Activated naive CD8-positive, alpha-beta T cell treated with anti-CD3 and anti-CD28 coated beads, Interleukin-2, amount 10 ng/mL, durations not matched to agents 7 days and 5 days (primary cell): ENCODE measurements at places on chromosomes 16 and 17. TPM values are rescaled to one million over a fixed set of nuclear protein-coding genes. Genes with fewer than 3 reads are reported as not detected.

SEPTIN12 gene
- not detected for total RNA-seq

KRT27 gene
- not detected for total RNA-seq

NUDT7 gene
- 4.5 TPM for total RNA-seq

CMTM2 gene
- 0.45 TPM for total RNA-seq

- H3K27me3 ChIP-seq: peaks cover 14% of the 10 kb centered on the region
- H3K36me3 ChIP-seq: no peaks in the 10 kb centered on the region
- no peak overlapping the region for H3K27ac ChIP-seq
- no peaks in the 10 kb centered on the region for H3K4me1 ChIP-seq
- DNase-seq: no peak
- no peak overlapping the region for H3K4me3 ChIP-seq
These were observed 122.4 kb upstream of the WSCD1 start for GRCh38 chr17:5947701-5948180.

GRCh38 chr17:29569245-29569950, 897 bp downstream of the TP53I13 start:
- peak overlapping the region; percentile 35 for H3K27ac ChIP-seq
- H3K4me3 ChIP-seq: peak overlapping the region; percentile 80
- peaks cover 6% of the 10 kb centered on the region for H3K36me3 ChIP-seq
- peaks cover 20% of the 10 kb centered on the region for H3K4me1 ChIP-seq
- no peak for DNase-seq

TNRC6A gene
- 46.8 TPM for total RNA-seq

DNA sequence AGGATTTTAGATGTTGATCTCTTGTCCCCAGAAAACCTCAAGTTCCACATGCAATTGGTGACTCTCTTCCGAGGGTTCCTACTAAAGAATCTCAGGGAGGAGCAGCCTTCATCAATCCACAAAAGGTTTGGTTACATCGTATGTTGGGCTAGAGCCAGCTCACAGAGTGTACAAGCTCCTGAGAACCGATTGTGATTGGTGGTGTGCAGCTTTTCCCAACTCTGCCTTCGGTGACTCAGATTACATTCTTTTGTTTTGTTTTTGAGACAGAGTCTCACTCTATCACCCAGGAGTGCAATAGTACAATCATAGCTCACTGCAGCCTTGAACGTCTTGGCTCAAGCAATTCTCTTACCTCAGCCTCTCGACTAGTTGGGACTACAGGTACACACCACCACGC, 172.4 kb downstream of the PMP22 start:
- H3K27ac ChIP-seq: no peak overlapping the region
- DNase-seq: no peak
- no peaks in the 10 kb centered on the region for H3K27me3 ChIP-seq
- H3K36me3 ChIP-seq: no peaks in the 10 kb centered on the region

DNA sequence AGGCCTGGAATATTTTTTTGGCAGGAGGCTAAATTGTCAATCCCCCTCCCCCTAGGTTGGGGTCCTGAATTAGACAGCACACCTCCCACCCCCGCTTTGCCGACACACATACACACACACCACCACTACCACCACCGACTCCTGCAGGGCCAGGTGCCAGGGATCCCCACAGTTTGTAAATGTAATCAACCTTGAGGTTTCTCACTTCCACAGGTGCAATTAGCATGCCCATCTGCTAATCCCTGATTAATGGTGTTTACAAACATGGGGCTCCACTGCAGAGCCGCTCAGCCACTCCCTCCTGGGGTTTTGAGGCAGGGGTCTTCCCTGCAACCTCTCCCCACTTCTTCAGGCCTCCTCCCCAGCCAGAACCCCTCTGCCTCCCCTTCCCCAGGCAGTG, 11.8 kb downstream of the MRM1 start:
- DNase-seq: no peak
- peaks cover 5% of the 10 kb centered on the region for H3K4me1 ChIP-seq
- H3K27me3 ChIP-seq: no peaks in the 10 kb centered on the region
- peaks cover 1% of the 10 kb centered on the region for H3K36me3 ChIP-seq

IL21R gene
- total RNA-seq: 27.2 TPM

DNA sequence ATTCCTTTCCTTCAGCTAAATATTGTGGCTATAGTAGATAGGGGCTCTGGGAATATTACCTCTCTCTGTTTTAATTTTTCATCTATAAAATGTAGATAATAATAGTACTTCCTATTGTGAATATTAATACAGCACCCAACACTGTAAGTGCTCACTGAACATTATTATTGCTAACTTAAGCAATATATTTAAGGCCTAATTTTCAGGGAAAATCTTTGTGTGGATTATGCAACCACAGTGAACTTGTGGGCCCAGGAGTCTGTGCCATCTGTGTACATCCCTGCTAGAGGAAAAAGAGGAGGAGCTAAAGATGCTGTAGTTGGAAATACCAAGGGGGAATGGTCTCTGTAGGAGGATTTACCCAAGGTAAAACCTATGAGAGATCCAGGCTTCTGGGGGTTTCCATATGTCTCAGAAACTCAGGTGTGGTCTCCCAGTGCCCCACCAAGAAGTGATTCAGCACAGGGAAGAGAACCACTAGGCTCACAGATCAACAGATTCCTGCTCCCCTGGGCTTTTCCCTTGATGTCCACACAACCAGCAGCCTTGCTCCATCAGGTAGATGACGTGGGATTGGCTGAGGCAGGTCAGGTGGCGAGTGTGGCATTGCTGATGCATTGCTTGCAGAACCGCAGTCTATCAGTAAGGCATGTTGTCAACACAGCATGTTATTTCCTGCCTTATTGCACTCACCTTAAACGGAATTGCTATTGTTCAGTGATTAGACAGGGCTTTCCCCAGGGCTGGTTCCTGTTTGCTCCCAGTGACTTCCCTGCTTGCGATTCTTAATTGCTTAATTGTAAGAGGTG, 1.6 kb upstream of the N4BP1 start:
- DNase-seq: peak; percentile 76
- peaks cover 17% of the 10 kb centered on the region for H3K36me3 ChIP-seq
- peak overlapping the region; percentile 76 for H3K4me3 ChIP-seq
- H3K27ac ChIP-seq: peak overlapping the region; percentile 97
- peaks cover 48% of the 10 kb centered on the region for H3K4me1 ChIP-seq

DNA sequence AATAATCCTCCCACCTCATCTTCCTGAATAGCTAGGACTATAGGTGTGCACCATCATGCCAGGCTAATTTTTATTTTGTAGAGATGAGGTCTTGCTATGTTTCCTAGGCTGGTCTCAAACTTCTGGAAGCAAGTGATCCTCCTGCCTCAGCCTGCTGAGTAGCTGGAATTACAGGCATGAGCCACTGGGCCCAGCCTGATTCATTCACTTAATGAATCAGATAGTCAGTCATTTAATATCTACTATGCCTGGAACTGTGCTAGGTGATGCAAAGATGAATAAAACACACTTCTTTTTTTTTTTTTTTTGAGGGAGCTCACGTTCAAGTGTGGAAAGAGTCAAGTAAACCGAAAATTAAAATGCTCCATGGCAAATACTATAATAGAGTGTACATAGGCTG, 39.4 kb downstream of the EFCAB13 start:
- peaks cover 2% of the 10 kb centered on the region for H3K36me3 ChIP-seq
- H3K4me1 ChIP-seq: no peaks in the 10 kb centered on the region
- H3K27me3 ChIP-seq: no peaks in the 10 kb centered on the region

PRM1 gene
- total RNA-seq: not detected

DNA sequence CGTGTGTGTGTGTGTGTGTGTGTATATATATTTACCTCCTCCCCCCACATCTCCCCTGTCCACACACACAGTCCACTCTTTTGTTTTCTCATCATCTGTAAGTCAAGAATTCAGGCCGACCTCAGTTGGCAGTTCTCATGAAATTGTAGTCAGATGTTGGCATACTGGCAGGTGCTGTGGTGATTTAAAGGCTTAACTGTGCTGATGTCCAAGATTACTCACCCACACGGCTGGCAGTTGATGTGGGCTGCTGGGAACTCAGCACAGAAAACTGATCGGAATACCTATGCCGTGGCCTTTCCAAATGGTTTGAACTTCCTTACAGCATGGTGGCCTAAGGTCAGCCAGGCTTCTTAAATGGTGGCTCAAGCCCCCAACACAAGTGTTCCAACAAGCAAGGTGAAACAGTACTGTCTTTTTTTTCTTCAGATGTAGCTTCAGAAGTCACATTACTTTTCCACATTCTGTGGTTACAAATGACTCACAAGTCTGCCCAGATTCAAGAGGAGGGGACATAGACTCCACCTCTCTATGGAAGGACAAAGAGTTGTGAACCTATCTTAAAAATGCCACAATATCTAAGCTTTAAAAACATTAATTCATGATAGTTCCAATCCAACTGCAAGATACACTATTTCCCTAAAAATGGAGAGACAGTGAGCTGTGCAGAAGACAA, 198.5 kb upstream of the HS3ST4 start:
- H3K4me3 ChIP-seq: no peak overlapping the region
- peaks cover 6% of the 10 kb centered on the region for H3K27me3 ChIP-seq
- no peaks in the 10 kb centered on the region for H3K36me3 ChIP-seq
- no peaks in the 10 kb centered on the region for H3K4me1 ChIP-seq
- no peak overlapping the region for H3K27ac ChIP-seq

CPD gene
- 18.6 TPM for total RNA-seq

ARHGDIG gene
- total RNA-seq: not detected

CD300H gene
- not detected for total RNA-seq

- peaks cover 4% of the 10 kb centered on the region for H3K4me1 ChIP-seq
- no peaks in the 10 kb centered on the region for H3K36me3 ChIP-seq
- no peak for DNase-seq
- H3K27me3 ChIP-seq: peaks cover 26% of the 10 kb centered on the region
- H3K27ac ChIP-seq: no peak overlapping the region
These were observed 817 bp downstream of the ITGB4 start for GRCh38 chr17:75722076-75722475.

DNA sequence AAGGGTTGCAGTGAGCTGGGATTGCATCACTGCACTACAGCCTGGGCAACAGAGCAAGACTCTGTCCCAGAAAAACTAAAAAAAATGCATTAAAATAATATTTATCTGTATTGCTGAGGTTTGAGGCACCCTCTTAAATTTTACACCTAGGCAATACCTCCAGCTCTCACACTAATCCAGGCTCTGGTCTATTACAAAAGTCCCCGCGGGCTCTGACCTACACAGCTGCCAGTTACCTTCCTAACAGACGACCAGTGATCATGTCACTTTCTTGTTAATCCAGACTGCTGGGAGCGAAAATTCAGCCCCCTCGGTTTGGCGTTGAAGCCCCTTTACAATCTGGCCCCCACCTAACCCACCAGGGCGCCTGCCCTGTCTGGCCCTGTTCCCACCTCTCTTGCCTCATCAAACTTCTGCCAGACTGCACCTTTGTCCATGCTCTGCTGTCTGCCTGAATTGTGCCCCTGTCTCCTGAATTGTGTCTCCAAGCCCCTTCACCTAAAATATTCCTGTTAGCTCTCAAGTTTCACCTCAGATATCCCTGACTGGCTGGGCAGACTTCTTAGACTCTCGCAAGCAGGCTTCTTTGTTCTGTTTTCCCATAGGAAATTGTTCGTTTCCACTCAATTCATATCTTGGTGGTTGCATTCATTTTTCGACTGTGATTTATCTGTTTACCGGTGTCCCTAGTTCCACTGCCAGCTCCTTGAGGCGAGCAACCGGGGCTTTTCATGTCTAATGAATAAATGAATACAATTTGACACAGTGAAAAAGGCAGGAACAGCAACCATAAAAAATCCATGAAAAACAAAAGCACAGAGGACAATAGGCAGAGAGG, 65.9 kb downstream of the PITPNC1 start:
- peaks cover 51% of the 10 kb centered on the region for H3K4me1 ChIP-seq
- H3K36me3 ChIP-seq: peaks cover 17% of the 10 kb centered on the region
- DNase-seq: no peak
- H3K27ac ChIP-seq: peak overlapping the region; percentile 69
- H3K4me3 ChIP-seq: no peak overlapping the region

GRCh38 chr16:57993897-57994296, 6.6 kb downstream of the ZNF319 start:
- H3K4me1 ChIP-seq: peaks cover 26% of the 10 kb centered on the region
- H3K4me3 ChIP-seq: no peak overlapping the region
- H3K27me3 ChIP-seq: no peaks in the 10 kb centered on the region
- no peak overlapping the region for H3K27ac ChIP-seq

SLC35G6 gene
- not detected for total RNA-seq

DNA sequence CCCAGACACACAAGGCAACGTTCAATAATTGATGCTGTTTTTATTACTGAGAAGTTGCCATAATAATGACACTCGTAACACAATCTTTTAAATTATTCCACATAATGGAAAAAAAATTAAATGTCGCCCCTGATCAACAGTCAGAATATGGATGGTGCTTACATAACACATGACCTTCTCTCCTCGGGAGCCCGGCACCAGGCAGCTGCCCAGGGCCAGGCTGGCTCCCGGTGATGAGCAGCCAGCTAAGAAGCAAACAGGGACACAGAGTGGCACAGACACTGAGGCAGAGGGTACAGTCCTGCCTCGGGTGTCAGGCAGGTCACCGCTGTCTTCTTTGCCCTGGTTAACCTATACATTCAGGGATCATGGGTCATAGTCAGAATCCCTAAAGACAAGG, 137.9 kb downstream of the SLC39A11 start:
- H3K27ac ChIP-seq: no peak overlapping the region
- DNase-seq: no peak
- no peaks in the 10 kb centered on the region for H3K27me3 ChIP-seq
- H3K4me1 ChIP-seq: no peaks in the 10 kb centered on the region
- no peak overlapping the region for H3K4me3 ChIP-seq
- H3K36me3 ChIP-seq: no peaks in the 10 kb centered on the region

DNA sequence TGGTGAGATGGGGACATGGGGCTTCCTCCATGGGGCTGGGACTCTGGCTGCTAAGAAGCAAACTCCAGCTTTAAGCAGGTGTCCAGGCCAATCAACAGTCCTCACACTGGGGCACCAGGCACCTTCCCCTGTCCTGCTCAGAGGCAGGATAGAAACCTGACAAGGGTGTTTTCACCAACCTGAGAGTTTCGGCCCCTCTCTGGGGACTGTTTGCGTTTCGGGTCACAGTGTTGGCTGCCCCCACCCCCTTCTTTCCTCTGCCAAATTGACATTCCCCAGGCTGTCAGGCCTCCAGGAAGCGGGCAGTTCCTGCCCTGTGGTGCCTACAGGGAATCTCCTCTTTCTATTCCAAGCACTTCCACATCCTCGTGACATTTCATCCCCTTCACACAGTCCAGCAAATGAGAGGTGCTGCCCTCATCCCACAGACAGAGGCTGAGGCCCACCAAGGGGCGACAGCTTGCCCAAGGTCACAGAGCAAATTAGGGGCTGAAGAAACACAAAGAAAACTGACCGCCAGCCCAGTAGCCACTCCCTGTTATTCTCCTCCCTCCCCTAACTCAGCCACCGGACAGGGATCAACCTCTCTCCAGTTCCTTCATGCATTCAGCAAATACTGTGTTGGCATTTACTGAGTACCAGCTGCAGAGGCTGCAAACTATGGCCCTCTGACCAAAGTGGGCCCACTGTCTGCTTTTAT, 38.0 kb downstream of the MMP15 start:
- no peak for DNase-seq
- no peaks in the 10 kb centered on the region for H3K4me1 ChIP-seq
- no peak overlapping the region for H3K4me3 ChIP-seq
- H3K36me3 ChIP-seq: no peaks in the 10 kb centered on the region
- no peaks in the 10 kb centered on the region for H3K27me3 ChIP-seq
- H3K27ac ChIP-seq: no peak overlapping the region
